ENCODE measurements at places on chromosomes 5 and 9.

- peak; percentile 75 for DNase-seq
These were observed 73.7 kb upstream of the FST start for GRCh38 chr5:53406630-53407316.

- no peak for DNase-seq
These were observed 64.0 kb downstream of the RNF130 start for GRCh38 chr5:180007582-180007981.

DNA sequence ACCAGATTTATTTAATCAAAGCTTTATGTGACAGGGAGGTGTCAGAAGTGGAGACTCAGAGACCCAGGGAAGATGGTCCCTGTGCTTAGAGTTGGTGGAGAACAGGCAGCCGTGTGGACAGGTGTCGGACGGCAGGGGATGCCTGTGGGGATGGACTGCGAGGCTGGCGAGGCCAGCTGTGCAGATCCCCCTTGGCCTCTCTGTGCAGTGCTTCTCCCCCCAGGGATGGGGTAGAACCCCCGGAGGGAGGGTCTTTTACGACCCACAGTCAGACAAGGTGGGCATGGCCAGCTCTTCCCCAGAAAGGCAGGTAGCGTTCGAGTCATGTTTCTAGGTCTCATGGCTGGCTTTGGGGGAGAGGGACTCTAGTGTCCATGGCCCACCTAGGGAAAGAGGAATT lies 4.7 kb upstream of the SLC2A6 start:
- no peak for DNase-seq

GRCh38 chr9:86187121-86187520 lies 72.3 kb downstream of the C9orf153 start:
- peak; percentile 36 for DNase-seq

- no peak for DNase-seq
These were observed 327.8 kb downstream of the ENC1 start for GRCh38 chr5:74312746-74313145.

DNA sequence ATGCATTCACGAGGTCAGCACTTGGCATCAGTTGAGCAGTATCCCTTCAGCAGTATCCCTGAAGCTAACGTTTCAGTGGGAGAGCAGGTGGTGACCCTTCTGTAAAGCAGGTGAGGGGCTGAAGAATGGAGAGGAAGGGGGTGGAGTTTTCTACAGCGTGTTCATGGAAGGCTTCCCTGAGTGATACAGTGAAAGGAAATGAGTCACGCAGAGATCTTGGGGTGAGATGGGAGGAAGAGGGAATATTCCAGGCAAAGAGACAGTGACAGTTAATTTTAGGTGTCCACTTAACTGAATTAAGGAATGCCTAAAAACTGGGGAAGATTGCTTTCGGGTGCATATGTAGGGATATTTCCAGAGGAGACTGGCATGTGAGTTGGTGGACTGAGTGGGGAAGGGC lies 25.7 kb downstream of the TAS2R1 start:
- no peak for DNase-seq
